Chondrocyte (in vitro differentiated cells): ENCODE measurements at places on chromosomes 4 and X. TPM values are rescaled to one million over a fixed set of nuclear protein-coding genes. Genes with fewer than 3 reads are reported as not detected.

DNA sequence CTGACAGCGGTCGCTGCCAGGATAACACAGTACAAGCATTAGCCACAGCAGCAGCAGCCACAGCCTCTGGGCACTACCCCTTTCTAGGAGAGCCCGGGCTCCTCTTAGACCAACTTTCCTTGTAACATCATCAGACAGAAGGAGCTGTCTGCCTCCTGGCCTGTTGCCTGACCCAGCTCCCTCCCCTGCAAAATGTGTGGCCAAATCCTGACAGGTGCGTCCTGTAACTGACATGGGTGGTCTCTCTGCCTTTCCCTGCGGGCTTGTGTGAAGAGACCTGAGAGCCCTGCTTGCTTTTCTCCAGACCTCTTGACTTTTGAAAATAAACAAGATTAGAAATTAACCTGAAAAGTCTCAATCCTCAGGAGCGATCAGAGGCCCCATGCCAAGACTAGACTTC is 824.9 kb downstream of the RAPGEF2 start:
- H3K27ac ChIP-seq: no peak overlapping the region
- DNase-seq: no peak
- peaks cover 1% of the 10 kb centered on the region for H3K27me3 ChIP-seq
- H3K36me3 ChIP-seq: peaks cover 1% of the 10 kb centered on the region

- DNase-seq: no peak
- no peak overlapping the region for H3K27ac ChIP-seq
- peaks cover 1% of the 10 kb centered on the region for H3K36me3 ChIP-seq
- H3K4me3 ChIP-seq: no peak overlapping the region
- peaks cover 9% of the 10 kb centered on the region for H3K4me1 ChIP-seq
- no peaks in the 10 kb centered on the region for H3K27me3 ChIP-seq
Observed at GRCh38 chrX:48741834-48742233, 19.7 kb upstream of the GLOD5 start.

DNA sequence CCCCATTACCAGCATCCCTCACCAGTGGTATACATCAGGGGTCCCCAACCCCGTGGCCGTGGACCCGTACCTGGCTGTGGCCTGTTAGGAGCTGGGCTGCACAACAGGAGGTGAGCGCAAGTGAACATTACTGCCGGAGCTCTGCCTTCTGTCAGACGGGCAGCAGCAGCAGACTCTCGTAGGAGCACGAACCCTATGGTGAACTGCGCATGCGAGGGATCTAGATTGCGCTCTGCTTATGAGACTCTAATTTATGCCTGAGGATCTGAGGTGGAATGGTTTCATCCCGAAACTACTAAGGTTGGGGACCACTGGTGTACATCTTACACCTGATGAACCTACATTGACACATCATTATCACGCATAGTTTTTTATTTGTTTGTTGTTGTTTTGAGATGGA is 52.8 kb upstream of the DHX15 start:
- H3K36me3 ChIP-seq: no peaks in the 10 kb centered on the region
- H3K4me3 ChIP-seq: no peak overlapping the region
- no peaks in the 10 kb centered on the region for H3K4me1 ChIP-seq
- H3K27me3 ChIP-seq: no peaks in the 10 kb centered on the region
- DNase-seq: no peak

DNA sequence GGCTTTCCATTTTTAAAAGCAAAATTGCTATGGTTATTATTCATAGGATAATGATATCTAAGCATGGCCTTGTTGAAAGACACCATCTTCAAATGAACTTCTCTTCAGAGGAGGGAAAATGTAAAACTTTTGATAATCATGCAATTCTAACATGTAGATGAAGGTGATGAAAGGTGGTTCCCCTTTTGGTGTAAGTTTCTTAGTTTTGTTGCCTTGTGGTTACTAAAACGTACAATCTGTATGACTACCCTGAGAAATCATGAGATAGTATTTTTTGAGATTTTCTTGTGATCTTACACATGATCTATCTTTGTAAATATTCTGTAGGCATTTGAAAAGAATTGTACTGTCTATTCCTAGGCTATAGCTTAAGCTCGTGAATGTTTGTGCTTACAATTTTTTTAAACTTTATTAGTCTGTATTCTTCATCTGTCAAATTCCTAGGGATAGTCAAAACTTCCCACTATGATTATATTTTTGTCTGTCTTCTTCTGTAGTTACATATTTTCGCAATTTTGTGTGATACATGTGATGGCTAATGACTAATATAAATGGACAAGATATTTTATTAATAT is 47.5 kb downstream of the PTPN13 start:
- peaks cover 6% of the 10 kb centered on the region for H3K36me3 ChIP-seq
- peaks cover 8% of the 10 kb centered on the region for H3K4me1 ChIP-seq
- H3K4me3 ChIP-seq: no peak overlapping the region
- no peak overlapping the region for H3K27ac ChIP-seq

DNA sequence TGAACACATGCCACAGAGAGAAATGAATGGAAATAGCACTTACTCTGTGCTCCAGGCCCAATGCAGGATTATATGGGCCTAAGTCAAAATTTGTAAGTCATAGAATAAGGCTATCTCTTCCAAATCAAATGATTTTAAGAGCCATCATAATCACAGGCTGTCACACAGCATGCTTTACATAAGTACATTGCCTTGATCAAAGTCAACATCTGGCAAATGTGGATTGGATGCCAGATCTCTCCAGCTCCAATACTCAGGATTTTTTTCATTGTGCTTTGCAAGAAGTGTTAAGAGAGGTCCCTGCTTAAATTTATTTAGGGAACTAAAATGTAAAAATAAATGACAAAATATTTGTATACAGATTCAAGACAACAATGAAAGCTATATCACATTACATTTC is 299.9 kb downstream of the PRDM5 start:
- no peak for DNase-seq
- H3K4me3 ChIP-seq: no peak overlapping the region
- H3K36me3 ChIP-seq: peaks cover 3% of the 10 kb centered on the region
- peaks cover 4% of the 10 kb centered on the region for H3K4me1 ChIP-seq
- H3K27me3 ChIP-seq: no peaks in the 10 kb centered on the region

DNA sequence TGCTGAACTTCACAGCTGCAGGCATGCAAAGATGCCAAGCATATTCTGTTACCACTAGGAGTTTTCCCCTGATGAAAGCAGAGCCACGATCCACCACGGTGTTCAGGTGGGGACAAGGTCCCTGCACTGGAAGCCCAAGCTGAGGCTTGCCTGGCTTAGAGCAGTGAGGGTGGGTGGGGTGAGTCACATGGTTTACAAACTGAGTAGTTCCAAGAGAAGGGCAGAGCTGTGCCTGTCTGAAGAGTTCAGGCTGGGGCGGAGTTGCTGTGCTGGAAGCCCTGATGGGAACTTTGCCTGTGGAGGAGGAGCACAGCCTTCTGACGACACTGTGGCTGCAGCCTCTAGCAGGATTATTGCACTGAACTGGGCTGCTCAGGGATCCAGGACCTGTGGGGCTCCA is 45.5 kb downstream of the FAM9B start:
- no peak overlapping the region for H3K27ac ChIP-seq
- DNase-seq: no peak
- no peaks in the 10 kb centered on the region for H3K27me3 ChIP-seq
- H3K4me1 ChIP-seq: peaks cover 3% of the 10 kb centered on the region
- H3K4me3 ChIP-seq: no peak overlapping the region

GRCh38 chr4:7196736-7197135 is 4.4 kb downstream of the SORCS2 start:
- DNase-seq: no peak
- no peaks in the 10 kb centered on the region for H3K36me3 ChIP-seq
- peaks cover 63% of the 10 kb centered on the region for H3K4me1 ChIP-seq
- H3K4me3 ChIP-seq: no peak overlapping the region
- peaks cover 2% of the 10 kb centered on the region for H3K27me3 ChIP-seq
- peak overlapping the region; percentile 68 for H3K27ac ChIP-seq

The BEX5 gene
- 0.42 TPM in 1 of 3 replicates, not detected in the others for total RNA-seq
